AG04450 (cell line): ENCODE measurements at places on chromosomes 3 and 15. TPM values are rescaled to one million over a fixed set of nuclear protein-coding genes. Genes with fewer than 3 reads are reported as not detected.

GPR62 gene
- not detected in 2 replicates for polyA plus RNA-seq

KBTBD13 gene
- polyA plus RNA-seq: not detected in 2 replicates

SPATA12 gene
- polyA plus RNA-seq: not detected in 2 replicates

LIPH gene
- polyA plus RNA-seq: 0.02 and 0.06 TPM in 2 replicates

CLDND1 gene
- 102 and 129 TPM in 2 replicates for polyA plus RNA-seq

B3GALNT1 gene
- 8.2 and 8.8 TPM in 2 replicates for polyA plus RNA-seq

DNA sequence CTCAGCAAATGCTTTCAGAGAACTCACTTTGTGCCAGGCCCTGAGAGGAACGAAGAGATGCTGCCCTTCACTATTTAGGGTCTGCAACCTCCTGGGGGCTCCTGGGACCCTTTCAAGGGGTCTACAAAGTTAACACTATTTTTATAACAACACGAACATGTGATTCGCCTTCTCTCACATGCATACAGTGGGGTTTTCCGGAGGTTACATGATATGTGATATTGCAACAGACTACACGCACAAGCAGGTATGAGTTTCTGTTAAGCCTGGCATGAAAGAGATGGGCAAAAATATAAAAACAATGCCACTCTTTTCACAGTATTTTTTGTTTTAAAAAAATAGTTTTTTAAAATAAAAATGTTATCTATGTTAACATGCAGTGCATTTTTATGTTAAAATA, 10.3 kb downstream of the STARD5 start:
- no peak for DNase-seq

DNA sequence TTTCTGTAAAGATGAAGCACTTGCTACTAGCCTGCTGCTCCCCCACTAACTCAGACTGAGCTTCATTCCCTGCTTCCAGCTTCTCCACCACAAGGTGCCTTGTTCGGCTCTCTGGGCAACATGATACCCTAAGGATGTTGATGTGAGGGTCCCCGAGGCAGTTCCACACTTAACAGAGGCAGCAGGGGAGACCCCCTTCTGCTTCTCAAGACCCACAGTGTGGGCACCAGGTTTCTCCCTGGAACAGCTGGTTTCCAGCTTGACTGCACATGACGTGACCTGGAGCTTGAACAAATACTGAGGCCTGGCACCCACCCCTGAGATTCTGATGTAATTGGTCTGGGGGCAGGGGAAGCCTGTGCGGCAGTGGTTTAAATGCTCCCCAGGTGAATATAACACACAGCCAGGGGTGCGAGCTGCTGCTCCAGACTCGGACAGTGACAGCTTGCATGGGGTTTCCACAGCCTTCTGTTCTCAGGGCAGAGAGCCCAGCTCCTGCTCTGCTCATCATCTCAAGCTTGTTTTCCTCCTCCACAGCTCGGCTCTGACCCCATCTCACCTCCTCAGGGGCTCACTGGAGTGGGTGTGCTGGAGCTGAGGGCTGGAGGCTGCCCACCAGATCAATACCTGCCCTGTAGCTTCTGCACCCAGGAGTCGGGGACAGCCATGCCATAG, 95.0 kb upstream of the HACD2 start:
- DNase-seq: no peak

GRCh38 chr3:186772701-186773417, 10.5 kb upstream of the EIF4A2 start:
- no peak for DNase-seq

DNA sequence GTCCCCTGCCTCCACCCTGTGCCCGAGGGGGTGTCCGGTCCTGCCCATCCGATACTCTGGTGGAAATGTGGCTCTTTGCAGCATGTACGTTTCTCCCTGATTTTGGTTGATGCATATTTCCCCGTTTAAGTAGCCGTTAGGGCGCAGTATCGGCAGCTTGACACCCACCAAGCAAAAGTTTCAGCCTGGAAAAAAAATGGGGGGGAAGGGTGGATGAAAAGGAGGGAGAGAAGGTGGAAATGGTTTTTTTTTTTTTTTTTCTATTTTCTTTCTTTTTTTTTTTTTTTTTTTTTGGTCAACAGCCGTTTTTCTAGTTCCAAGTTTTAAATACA, 1.3 kb downstream of the RAP2B start:
- DNase-seq: no peak

DNA sequence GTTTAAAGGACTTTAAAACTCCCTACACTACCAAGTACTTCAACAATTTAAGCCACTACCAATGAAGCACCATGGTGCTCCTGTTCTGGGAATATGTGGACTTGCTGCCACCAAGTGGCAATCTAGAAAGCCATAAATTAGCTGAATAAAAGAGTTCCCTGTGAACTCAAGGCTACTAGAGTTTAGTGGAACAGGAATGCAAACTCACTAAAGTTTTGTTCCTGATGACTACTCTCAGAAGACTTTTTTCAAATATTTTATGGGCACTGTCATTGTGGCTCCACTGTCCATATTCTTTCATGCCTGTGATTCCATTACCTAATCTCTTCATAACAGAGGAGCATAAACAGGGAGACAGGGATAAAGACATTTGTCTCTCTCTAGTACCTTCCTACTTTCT, 63.9 kb downstream of the TMCC1 start:
- peak; percentile 82 for DNase-seq
